ENCODE measurements at places on chromosomes 4 and X.

GRCh38 chr4:165079476-165079875, 25.8 kb downstream of the TRIM75 start:
- no peak for DNase-seq

DNA sequence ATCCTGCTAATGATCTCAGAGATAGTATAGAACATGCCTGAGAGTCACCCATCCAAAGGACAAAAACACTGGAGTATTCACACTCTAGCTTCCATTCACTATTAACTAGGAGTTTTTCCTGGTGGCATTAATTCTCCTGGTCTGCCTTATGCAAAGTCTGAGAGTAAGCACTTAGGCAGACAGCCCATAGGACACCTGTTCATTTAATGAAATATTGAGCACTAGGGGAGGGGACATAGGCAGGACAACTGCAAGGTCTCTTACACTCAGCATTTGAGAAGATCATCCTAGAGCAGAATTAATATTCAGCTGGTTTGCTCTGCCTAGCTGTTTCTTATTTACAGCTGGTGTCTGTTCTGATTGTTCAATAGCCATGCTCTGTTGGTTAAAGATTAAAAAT, 508.5 kb downstream of the CENPC start:
- no peak for DNase-seq

DNA sequence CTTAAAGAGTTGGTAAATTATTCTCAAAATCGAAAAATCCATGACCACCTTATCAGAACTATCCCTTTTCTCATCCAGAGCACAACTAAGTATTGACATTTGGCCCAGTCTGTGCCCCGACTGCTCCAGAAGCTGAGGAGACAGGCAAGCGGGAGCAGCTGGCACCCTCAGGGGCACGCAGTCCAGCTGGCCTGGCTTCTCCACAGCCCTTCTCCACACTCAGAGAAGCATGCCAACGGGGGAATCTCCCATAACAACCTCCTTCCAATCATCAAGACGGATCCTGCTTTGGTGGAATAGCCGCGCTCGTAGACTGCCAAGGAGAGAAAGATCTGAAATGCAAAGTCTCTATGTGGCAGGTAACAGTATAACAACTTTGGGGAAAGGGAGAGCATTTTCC, 85.4 kb downstream of the AFAP1 start:
- peak; percentile 43 for DNase-seq

DNA sequence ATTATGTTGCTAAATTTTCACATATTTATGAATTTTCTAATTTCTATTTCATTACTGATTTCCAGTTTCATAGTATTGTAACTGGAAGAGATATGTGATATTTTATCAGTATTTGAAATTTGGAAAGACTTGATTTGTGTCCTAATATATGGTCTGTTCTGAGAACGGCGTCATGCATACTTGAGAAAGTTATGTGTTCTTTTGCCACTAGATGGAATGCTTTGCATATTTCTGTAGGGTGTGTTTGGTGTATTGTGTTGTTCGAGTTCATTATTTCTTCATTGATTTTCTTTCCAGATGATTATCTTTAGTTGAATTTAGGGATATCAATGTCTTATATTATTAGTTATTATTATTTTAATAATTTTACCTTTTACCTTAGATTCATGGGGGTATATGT, 110.6 kb upstream of the ITM2A start:
- no peak for DNase-seq

- no peak for DNase-seq
Observed at GRCh38 chr4:61489927-61490326, 289.8 kb downstream of the ADGRL3 start.

DNA sequence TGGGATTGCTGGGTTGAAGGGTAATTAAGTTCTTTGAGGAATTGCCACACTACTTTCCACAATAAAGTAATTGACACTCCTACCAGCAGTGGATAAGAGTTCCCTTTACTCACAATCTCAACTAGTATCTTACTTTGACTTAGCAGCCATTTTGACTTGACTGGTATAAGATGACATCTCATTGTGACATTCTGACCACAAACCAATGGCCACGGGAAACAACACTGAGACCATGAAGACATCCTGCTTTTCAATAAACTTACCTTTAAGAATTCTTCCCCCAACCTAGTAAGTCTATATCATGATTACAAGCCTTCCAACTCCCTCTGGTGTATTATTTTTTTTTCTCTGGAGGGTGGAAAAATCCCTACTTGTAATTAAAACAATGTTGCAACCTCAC, 66.9 kb upstream of the WDR1 start:
- DNase-seq, result no peak

GRCh38 chrX:69163936-69164741, 1.1 kb downstream of the PJA1 start:
- peak; percentile 40 for DNase-seq

GRCh38 chr4:184282895-184283654, 65.4 kb upstream of the ENPP6 start:
- DNase-seq, result no peak

DNA sequence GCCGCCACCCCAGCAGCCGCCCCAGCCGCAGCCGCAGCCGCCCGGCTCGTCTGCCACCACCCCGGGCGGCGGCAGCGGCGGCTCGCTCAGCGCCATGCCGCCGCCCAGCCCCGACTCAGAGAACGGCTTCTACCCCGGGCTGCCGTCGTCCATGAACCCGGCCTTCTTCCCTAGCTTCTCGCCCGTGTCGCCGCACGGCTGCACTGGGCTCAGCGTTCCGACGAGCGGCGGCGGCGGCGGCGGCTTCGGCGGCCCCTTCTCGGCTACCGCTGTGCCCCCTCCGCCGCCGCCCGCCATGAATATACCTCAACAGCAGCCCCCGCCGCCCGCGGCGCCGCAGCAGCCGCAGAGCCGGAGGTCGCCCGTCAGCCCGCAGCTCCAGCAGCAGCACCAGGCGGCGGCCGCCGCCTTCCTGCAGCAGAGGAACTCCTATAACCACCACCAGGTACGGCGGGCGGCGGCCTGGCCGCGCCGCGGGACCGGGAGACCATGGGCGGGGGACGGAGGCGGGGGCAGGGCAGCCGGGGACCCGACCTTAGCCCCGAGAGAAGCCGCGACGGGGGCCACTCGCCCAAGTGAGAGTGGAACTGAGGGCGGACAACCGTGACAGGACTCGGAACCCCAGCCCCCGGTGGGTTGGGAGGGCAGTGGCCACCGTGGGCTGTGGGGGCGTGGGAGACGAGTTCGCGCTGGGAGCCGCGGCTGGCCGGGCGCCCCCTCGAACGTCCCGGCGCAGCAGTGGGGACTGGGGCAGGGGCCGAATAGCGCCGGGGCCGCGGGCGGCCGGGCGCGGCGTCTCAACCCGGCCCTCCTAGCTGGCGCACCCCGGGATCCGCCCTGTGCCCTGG, 1.8 kb downstream of the CPEB2 start:
- DNase-seq, result peak; percentile 94

- DNase-seq, result no peak
Observed at GRCh38 chr4:38570647-38571276, 93.2 kb upstream of the KLF3 start.

DNA sequence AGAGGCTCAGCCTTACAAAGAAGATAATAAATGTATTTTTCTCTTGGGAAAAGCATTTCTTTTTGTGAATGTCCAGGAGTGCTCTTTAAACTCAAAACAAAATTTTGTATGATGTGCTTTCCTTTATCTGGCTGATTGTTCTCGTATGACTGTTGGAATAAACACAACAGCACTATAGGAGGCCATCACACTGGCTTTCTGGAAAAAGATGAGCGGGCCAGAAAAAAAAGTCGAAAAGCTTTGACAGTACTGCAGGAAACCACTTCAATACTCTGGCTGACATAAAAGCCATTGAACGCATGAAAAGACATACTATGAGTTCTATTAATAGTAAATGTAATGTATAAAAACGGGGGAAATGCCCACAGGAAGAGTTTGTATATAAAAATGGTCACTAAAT, 64.7 kb upstream of the CTSO start:
- no peak for DNase-seq

GRCh38 chr4:87035881-87036509, 101.2 kb downstream of the AFF1 start:
- no peak for DNase-seq

DNA sequence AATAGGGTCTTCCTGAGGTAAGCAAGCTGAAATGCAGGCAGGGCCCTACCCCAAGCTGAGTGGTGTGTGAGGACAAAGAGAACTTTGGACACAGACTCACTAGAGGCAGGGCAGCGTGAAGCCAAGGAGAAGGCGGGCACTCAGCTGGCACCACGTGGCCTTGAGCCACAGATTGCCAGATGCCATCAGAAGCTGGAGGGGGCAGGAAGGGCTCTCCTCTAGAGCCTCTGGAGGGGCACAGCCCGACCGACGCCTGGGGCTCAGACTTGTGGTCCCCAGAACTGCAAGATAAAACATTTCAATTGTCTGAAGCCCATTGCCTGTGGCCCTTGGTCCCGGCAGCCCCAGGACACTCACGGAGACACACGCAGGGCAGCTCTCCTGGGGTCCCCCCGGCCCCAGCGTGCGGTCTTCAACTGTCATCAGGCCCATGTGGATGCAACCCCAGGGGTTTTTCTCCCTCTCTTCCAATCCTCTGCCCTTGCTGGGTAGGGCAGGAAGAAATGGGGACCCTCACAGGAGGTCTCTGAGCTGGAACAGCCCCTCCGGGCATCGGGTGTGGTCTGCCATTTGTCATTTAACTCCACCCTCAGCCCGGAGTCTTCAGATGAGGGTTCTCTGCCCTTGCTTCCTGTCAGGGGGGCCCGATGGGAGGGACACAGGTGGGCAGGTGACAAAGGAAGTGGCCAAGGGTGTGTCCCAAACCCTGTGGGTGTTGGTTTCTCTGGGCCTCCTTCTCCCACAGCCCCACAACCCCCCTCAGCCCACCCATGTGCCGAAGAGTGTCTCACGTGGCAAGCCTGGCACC, 22.2 kb downstream of the HMX1 start:
- no peak for DNase-seq

DNA sequence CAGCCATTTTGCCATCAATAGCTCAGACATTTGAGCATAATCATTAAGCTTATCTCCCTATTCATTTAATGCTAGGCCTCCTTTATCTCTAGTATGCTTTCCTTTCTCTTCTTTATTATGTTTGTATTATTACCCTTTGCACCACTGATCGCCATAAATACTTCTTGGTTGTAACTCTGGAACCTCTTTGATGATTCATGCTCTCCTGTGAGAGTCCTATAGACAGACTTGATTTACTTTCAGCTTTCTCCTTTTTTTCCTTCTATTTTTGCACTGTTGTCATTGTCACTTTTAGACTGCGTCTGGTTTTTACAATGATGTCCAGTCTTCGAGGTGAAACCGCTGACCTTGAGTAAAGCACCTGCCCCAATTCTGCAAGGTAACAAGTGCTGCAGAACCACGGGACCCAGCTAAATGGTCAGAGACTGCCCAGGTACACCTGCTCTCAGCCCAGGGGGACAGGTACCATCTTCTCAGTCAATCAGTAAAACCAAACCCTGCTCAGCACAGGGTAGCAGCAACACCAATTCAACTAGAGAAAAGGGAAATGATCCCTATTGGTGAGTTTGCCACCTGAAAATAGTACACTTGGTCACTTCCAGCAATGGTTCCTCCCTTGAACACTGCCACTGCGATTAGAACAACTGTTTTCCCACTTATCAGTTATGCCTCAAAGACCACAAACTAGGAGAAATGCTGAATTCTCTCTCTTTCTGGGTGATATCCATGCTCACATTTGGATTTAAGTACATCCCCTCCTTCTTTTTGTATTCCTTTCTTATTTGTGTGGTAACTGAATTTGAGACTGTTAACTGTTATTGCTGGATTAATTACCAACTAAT, 125.1 kb downstream of the MAML3 start:
- no peak for DNase-seq

DNA sequence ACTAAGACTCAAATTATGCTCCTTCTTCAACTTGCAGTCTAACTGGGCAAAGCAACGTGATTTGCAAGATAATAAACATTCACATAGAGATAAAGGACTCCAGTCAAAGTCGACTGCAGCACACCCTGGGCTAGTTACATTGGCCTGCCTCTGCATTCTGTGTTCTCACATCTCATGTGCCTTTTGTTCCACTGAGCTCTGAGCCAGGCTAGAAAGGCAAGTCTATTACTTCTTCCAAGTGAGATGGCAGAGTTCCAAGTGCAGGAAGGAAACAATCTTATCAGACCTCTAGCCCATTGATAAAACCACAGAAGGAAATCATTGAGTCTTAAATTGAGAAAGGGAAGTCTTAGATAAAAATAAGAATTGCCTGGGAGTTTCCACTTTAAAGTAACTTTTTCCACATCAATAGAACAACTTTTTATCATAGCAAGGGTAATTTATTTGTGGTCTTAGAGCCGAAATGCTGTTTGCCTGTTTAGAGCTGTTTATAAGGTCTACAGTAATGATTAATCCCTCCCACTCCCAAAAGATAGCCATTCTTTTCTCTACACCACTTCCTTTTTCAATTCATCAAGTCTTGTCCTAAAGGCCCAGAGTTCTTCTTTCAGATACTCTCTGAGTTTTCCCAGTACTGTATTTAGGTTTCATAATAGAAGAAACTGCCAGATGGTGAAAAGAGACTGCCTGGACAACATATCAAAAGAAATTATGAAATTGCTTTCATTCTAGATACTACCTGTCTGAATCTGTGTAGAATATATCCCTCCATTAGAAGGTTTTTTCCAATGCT, 200.2 kb downstream of the GUCY2F start:
- DNase-seq, result no peak

- no peak for DNase-seq
Observed at GRCh38 chrX:45001048-45001447, 128.1 kb downstream of the KDM6A start.

- no peak for DNase-seq
Observed at GRCh38 chrX:134453631-134454030, 6.3 kb upstream of the HPRT1 start.

- no peak for DNase-seq
Observed at GRCh38 chrX:134933248-134933647, 57.5 kb upstream of the SMIM10 start.

- no peak for DNase-seq
Observed at GRCh38 chr4:8855818-8856245, 15.8 kb downstream of the HMX1 start.

- peak; percentile 77 for DNase-seq
Observed at GRCh38 chr4:1192091-1192492, 19.7 kb upstream of the SPON2 start.

GRCh38 chrX:9368262-9368661, 96.6 kb upstream of the TBL1X start:
- DNase-seq, result no peak

GRCh38 chr4:35982318-35982717, 262.0 kb downstream of the ARAP2 start:
- DNase-seq, result no peak

- DNase-seq, result no peak
Observed at GRCh38 chr4:101158134-101158482, 189.2 kb downstream of the PPP3CA start.

- no peak for DNase-seq
Observed at GRCh38 chr4:48815483-48815882, 15.4 kb upstream of the OCIAD1 start.
